ENCODE measurements at places on chromosomes 2 and 18. TPM values are rescaled to one million over a fixed set of nuclear protein-coding genes. Genes with fewer than 3 reads are reported as not detected.

CNGA3 gene
- total RNA-seq, result 6.8 TPM

SERPINB5 gene
- 7.5 TPM for total RNA-seq

CCDC150 gene
- 32.5 TPM for total RNA-seq

ANKRD53 gene
- total RNA-seq, result 0.72 TPM

RGPD3 gene
- total RNA-seq, result 0.17 TPM

PHOSPHO2 gene
- 8.5 TPM for total RNA-seq

RSAD2 gene
- 3.4 TPM for total RNA-seq

STPG4 gene
- not detected for total RNA-seq

AMER3 gene
- total RNA-seq, result 10.9 TPM

PROKR1 gene
- total RNA-seq, result 0.10 TPM

- H3K4me3 ChIP-seq, result no peak overlapping the region
- H3K4me1 ChIP-seq, result no peaks in the 10 kb centered on the region
- DNase-seq, result no peak
- H3K27ac ChIP-seq, result no peak overlapping the region
- H3K27me3 ChIP-seq, result peaks cover 3% of the 10 kb centered on the region
Measured at GRCh38 chr18:8561123-8561910, 47.9 kb upstream of the RAB12 start.

GRCh38 chr2:237512774-237513466, 25.9 kb downstream of the MLPH start:
- no peaks in the 10 kb centered on the region for H3K27me3 ChIP-seq
- no peak overlapping the region for H3K4me3 ChIP-seq
- H3K27ac ChIP-seq, result no peak overlapping the region
- DNase-seq, result peak; percentile 84
- peaks cover 35% of the 10 kb centered on the region for H3K4me1 ChIP-seq
- H3K36me3 ChIP-seq, result no peaks in the 10 kb centered on the region

- H3K27me3 ChIP-seq, result no peaks in the 10 kb centered on the region
- peaks cover 27% of the 10 kb centered on the region for H3K4me1 ChIP-seq
- no peak overlapping the region for H3K27ac ChIP-seq
- H3K4me3 ChIP-seq, result no peak overlapping the region
- no peak for DNase-seq
Measured at GRCh38 chr2:15631883-15632282, 40.2 kb downstream of the DDX1 start.

GRCh38 chr18:31199190-31199769, 36.6 kb upstream of the DSC1 start:
- DNase-seq, result no peak
- H3K27me3 ChIP-seq, result no peaks in the 10 kb centered on the region
- H3K4me3 ChIP-seq, result peak overlapping the region; percentile 61
- H3K36me3 ChIP-seq, result peaks cover 4% of the 10 kb centered on the region
- peak overlapping the region; percentile 86 for H3K27ac ChIP-seq
- peaks cover 31% of the 10 kb centered on the region for H3K4me1 ChIP-seq

DNA sequence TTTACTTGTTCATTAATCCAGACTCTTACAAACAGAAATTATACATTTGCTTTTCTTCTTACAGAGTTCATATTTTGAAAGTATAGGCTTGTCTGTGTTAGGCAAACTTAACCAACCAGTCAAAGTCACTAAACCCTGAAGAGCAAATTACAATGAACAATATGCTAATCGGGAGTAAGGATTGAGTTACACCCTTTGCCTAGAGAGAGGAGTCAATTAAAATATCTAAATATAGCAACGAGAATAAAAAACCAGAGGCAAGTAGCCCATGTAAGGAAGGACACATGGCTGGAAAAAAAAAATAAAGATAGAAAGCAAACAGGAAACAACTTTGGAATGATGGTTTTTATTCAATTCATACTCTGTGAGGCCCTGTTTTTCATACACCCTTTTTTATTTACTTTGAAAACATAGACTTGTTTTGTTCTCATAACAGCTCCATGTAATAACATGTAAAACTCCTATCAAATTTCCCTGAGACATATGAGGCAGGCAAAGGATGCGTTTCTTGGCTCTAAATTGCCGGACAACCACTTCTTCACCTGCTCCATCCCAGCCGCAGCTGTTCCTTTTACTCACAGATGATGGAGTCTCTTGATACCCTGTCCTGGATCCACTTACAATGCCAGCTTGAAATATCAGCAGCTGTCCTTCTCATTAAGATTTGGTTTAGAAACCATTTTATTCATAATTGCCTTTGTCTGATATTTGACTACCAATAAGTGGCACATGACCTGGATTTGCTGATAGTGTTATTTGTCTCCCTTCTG, 767.7 kb upstream of the GCFC2 start:
- no peak overlapping the region for H3K27ac ChIP-seq
- H3K27me3 ChIP-seq, result no peaks in the 10 kb centered on the region
- H3K36me3 ChIP-seq, result no peaks in the 10 kb centered on the region
- no peak for DNase-seq
- no peak overlapping the region for H3K4me3 ChIP-seq

- H3K27me3 ChIP-seq, result peaks cover 43% of the 10 kb centered on the region
- peaks cover 40% of the 10 kb centered on the region for H3K36me3 ChIP-seq
- H3K4me1 ChIP-seq, result peaks cover 66% of the 10 kb centered on the region
- DNase-seq, result no peak
- peak overlapping the region; percentile 88 for H3K4me3 ChIP-seq
- peak overlapping the region; percentile 46 for H3K27ac ChIP-seq
Measured at GRCh38 chr18:75203416-75204268, 5.3 kb downstream of the PTGR3 start.

DNA sequence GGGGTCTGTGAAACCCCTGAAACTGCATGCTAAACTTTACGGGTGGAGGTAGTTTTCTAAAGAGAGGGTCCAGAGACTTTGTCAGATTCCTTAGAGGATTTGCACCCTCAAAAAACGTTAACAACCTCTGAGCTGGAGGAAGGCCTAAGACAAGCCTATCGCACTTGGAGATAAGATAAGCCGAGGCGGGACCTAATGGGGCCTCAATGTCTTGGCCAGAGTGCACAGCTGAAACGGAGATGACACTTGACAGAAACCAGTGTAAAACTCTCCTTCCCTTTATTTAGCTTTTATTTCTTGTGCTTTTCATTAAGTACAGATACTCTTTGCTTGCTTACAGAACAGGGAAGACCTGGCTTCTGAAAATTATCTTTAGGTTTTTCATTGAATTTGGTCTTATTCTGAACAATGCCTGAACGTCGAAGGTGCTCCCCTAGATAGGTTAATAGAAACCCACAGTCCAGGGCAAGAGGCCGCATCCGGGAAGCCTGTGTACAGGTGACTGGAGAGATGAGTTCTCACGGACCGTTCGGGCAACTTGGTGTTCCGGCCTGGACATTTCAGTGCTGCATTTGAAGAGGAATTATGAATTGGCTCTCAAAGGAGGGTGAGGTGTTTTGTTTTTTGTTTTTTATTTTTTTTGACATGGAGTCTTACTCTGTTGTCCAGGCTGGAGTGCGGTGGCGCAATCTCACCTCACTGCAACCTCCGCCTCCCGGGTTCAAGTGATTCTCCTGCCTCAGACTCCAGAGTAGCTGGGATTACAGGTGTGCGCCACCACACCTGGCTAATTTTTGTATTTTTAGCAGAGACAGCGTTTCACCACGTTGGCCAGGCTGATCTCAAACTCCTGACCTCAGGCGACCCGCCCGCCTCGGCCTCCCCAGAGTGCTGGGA, 49.7 kb downstream of the SH3BP4 start:
- no peaks in the 10 kb centered on the region for H3K27me3 ChIP-seq
- H3K4me1 ChIP-seq, result peaks cover 68% of the 10 kb centered on the region
- peak overlapping the region; percentile 37 for H3K4me3 ChIP-seq
- peak overlapping the region; percentile 89 for H3K27ac ChIP-seq
- peaks cover 41% of the 10 kb centered on the region for H3K36me3 ChIP-seq
- DNase-seq, result no peak

DNA sequence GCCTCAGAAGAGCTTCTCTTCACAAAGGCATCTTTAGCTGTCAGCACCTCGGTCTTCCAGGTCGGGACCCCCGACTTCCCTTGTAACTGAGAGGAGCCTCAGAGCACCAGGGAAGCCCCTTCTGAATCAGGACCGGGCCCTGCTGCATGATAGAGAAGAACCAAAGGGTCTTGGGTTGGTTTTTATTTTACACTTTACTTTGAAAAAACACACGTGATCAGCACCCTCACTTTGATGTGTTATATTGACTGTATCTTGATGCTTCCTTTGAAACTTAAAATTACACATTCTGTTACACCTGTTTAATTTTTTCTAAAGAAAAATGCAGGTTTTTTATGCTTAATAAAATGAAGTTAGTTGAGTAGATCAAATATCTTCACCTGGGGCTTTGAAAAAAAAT, 202.3 kb downstream of the FAM210A start:
- no peaks in the 10 kb centered on the region for H3K4me1 ChIP-seq
- peaks cover 8% of the 10 kb centered on the region for H3K27me3 ChIP-seq
- no peaks in the 10 kb centered on the region for H3K36me3 ChIP-seq

DNA sequence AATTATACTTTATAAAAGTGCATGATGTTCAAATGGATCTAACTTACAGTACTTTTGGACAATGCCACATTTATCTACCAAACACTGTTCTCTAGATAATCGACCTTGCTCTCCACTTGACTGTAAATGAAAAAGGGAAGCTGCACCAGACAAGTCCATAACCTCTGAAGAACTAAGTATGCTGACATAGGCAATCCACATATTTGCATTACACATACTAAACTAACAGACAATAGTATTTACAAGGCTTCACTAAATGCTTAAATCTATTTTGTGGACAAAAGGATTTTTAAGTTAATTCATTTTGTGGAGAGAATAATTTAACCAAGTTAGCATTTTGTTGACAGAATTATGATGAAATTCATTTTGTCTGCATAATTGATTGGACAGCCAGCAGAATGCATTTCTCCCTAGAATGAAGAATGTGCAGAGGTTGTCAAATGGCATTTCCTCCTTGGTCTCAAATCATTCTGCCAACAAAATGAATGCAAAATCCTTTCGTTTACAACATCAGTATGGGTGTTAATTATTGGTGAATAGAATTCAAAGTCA, 520.9 kb downstream of the CPS1 start:
- H3K27ac ChIP-seq, result no peak overlapping the region

GRCh38 chr2:99573634-99574251, 83.9 kb upstream of the REV1 start:
- no peak overlapping the region for H3K4me3 ChIP-seq
- H3K27me3 ChIP-seq, result peaks cover 6% of the 10 kb centered on the region
- peaks cover 4% of the 10 kb centered on the region for H3K36me3 ChIP-seq
- peaks cover 23% of the 10 kb centered on the region for H3K4me1 ChIP-seq
- H3K27ac ChIP-seq, result no peak overlapping the region

GRCh38 chr2:73963385-73964120, 21.2 kb upstream of the TET3 start:
- H3K4me3 ChIP-seq, result no peak overlapping the region
- H3K4me1 ChIP-seq, result peaks cover 4% of the 10 kb centered on the region
- H3K36me3 ChIP-seq, result peaks cover 25% of the 10 kb centered on the region
- H3K27me3 ChIP-seq, result no peaks in the 10 kb centered on the region

DNA sequence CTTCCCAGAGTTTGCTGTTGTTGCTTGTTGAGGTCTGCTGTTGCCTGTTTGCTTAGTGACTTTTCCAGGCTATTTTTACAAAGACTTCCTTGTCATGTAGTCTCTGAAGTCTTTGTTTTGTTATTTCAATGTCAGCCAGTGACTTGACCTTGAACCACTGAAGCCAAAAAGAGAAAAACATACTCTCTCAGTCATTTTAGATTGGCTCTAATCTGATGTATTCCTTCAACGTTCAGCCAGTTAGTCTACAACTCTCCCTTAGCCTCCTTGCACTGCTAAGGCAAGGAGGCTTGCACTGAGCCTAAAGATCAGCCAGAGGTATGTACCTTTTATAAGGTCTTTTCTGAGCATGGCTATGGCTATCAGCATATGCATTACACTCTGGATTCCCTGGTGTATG, 27.9 kb downstream of the KIAA1328 start:
- DNase-seq, result no peak
- no peaks in the 10 kb centered on the region for H3K27me3 ChIP-seq

DNA sequence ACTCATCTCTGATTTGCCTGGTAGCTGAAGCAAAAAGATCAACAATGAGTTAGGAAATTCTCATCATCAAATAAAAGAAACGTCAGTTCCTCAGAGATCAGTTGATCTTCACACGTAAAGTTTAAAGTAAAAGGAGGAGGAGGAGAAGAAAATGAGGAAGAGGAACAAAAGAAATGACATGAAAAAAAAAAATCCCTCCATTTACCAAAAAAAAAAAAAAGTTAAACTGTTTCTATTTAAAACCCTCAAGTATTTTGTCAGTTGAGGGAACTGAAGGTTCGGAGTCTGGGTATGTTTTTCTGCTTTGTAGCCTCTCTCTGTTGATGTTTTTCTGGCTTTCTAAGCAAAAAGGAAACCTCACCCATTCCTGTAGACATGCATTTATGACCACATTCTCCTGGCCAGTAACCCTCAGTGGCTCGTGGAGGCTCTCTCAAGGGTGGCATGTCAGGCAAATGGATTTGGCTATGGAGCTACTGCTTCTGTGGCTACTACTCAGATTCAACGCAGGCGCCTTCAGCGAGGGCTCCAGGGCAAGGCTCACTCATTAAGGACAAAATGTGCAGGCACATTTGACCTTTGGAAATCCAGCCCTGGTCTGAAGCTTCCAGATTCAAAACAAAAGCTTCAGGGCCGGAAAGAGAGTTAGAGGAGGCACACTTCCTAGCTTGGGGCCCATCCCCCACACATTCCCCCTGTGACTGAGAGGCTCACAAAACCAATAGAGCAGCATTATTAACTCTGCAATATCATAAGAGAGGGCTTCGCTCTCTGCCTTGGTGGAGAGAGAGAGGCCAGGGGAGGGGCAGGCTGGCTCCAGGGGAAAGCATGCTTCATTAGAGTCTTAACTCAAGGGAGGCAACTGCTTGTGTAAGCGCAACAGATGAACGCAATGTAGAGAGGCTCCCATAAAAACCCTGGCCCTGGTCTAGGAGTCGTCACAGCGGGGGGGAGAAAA, 22.3 kb downstream of the KLF7 start:
- H3K4me3 ChIP-seq, result peak overlapping the region; percentile 73
- peaks cover 46% of the 10 kb centered on the region for H3K4me1 ChIP-seq
- peak overlapping the region; percentile 13 for H3K27ac ChIP-seq
- H3K27me3 ChIP-seq, result no peaks in the 10 kb centered on the region
- no peak for DNase-seq

DNA sequence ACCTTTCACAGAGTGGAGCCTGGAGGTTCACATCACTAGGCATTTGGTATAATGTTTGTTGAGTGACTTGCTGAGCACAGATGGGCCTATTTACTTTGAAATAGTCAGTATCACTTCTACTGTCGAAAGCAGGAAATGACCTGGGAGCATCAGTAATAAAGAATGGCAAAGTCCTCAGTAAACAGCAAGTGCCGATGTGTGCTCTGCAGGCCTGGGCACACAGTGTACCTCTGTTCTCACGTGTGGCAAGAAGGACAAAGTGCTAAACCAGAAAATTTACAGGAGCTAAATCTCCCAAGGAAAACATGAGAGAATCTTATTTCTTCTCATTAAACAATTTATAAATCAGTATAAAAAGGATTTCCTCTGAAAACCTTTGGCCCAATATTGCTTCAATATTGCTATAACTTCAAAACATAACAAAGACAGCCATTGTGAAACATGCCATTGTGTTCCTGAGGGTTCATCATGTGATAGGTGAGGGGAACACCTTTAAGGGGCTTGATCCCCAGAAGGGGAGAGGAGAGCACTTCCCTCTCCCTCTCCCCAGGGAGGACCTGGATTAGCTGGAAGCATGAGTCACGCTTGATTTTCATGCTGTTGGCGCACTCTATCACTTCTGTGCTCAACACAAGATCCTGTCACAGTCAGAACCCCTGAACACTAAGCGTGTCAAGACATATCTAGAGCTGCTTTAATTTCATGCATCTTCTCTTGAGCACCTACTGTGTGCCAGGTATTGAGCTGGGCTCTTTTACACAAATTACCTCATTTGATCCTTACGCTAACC, 131.5 kb upstream of the SMAD2 start:
- H3K36me3 ChIP-seq, result no peaks in the 10 kb centered on the region
- no peak overlapping the region for H3K4me3 ChIP-seq
- no peak overlapping the region for H3K27ac ChIP-seq
- DNase-seq, result no peak
- no peaks in the 10 kb centered on the region for H3K27me3 ChIP-seq
- H3K4me1 ChIP-seq, result peaks cover 38% of the 10 kb centered on the region
